ENCODE measurements at places on chromosomes 11 and 22. TPM values are rescaled to one million over a fixed set of nuclear protein-coding genes. Genes with fewer than 3 reads are reported as not detected.

The ISX gene
- not detected for total RNA-seq

DNA sequence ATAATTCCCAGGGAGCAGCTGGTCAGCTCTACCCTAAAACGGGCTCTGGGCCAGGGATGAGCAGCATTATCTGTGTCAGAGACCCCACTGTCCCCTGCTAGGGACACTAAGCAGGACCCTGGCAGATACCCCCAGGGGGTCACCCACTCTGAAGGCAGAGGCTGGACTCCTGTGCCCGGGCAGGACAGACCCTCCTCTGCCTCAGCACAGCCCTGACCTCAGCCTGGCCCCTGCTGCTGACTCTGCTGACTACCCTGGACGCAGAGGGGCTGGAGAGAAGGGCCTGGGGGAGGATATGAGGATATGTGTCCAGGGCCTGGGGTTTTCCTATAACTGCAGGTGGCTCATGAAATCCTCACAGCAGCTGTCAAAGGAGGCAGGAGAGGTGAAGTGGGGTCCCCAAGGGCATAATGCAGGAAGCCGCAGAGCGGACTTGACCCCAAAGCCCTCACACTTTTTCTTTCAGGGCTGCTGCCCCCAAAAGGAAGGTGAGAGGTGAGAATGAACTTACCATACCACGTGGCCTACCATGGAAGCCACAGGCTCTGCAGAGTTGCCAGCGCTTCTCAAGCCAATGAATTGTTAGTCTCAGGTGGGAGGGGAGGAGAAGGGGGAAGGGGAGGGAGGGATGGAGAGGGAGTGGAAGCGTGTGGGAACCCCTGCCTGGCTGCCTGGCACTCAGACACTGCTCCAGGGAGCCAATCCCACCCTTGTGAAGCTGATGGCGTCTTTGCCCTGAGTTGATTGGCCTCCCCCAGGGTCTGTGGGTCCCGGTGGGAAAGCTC, 76.7 kb upstream of the WNT11 start:
- no peak for DNase-seq

The CCDC15 gene
- 1.8 TPM for total RNA-seq

GRCh38 chr11:61474013-61474643, 34.4 kb upstream of the LRRC10B start:
- DNase-seq = no peak

The MB gene
- total RNA-seq = 6.2 TPM

GRCh38 chr22:24416611-24417010, 10.8 kb upstream of the ADORA2A start:
- DNase-seq = no peak

DNA sequence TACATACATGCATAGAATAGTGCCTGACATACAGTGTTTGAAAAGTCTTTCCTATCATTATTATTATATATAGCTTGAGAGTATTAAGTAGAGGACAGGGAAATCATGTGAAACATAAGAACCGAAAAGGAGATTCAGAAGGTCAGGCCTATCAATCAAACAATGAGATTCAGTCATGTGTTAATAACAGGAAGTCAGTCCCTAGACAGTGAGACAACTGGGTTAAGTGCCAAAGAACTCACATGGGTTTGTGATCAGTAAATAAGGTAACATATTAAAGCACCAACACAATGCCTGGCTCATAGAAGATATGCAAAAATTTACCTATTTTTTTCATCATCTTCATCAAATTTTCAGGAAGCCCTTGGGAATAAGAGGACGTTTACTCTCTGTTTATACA, 174.3 kb upstream of the FAT3 start:
- DNase-seq = no peak

- DNase-seq = no peak
Measured at GRCh38 chr22:38345782-38346181, 28.5 kb upstream of the CSNK1E start.

The OR6A2 gene
- total RNA-seq = not detected

Measured in myocyte (in vitro differentiated cells).